NCI-H187 (cell line): ENCODE measurements at places on chromosomes 11 and 22.
A peak's percentile ranks its signal among the peaks of the same experiment; 100 is the strongest.

- DNase-seq: peak; percentile 84
Measured at GRCh38 chr11:35045236-35045820, 93.6 kb upstream of the CD44 start.

DNA sequence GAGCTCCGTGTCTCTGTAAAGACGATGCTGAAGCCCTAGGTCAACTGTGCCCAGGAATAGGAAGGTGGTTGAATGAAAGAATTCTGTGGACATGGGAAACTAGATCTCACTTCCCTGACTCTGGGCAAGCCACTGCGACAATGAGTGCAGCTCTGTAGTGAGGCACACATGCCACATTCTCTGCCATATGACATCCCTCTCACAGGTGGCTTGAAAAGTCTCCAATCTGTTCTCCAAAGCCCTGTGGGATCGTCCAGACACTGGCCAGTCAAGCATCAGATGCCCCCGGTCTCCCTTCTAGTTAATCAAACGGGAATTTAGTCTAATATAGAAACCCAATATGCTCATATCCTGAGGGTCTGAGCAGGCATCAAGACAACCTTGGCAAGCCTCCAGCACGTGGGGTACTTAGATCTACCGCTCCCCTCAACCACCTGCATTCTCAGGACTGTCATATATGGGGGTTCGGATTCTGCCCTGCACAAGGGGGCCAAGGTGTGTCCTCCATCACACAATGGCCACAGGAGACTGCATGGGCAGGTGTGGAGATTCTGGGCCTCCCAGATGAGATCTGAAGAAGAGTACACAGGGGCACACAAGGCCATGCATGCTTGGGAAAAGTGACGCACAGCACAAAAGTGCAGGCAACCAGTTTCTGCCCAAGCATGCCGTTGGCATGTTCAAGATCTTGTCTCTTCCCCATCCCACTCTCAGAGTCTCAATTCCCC lies 11.9 kb downstream of the DKK3 start:
- no peak for DNase-seq

DNA sequence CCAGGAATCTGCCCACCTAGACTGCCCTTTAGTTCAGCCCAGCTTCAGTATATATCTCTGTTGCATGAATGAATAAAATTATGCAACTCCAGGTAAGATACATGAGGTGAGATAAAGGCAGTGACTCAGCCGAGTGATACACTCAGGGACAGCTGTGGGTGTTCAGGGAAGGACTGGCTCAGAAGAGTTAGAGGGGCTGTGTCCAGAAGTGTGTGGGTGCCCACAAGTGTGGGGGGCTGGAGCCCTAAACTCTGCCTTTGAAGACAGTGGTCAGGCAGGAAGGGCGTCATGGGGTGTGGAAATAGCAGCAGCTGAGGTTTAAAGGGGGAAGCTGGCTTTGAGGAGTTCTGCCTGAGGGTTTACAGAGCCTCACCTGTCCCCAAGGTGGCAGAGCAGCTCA lies 8.3 kb downstream of the FTH1 start:
- no peak for DNase-seq

DNA sequence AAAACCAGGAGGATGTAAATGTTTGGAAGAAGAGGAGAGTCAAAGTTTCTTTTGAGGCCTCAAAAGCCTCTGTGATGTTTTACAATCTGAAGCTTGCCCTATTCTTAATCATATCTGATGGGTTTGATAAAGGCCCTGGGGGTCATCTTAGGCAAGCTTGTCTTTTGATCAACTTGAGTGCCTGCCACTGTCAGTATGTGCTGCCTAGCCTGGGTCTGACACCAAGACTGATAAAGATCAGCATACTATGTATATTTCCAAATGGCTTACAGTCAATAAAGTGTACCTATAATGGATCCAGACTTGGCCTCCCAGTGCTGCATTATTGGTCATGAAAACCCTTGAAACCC lies 12.7 kb downstream of the EHF start:
- no peak for DNase-seq

GRCh38 chr11:33941637-33942160 lies 49.8 kb upstream of the LMO2 start:
- no peak for DNase-seq

GRCh38 chr11:105201166-105201565 lies 61.6 kb upstream of the CARD18 start:
- DNase-seq: no peak

GRCh38 chr22:45583504-45583903 lies 80.8 kb downstream of the FBLN1 start:
- DNase-seq: no peak

DNA sequence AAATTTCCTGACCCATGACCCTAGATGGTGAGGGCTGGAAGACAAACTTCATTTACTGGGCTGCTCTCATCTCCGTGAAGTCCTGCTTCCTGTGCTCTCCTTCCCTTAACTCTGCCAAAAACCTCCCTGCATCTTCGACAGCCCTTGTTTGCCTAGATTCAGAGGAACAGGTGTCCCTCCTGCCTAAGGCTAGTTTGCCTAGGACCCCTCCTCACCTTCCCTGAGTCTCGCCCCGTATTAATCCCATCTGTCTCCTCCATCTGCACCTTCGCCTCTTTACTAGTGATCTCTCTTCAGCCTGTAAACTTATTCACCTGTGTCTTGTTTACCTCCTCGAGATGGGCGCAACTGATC lies 33.1 kb downstream of the EIF3F start:
- no peak for DNase-seq

DNA sequence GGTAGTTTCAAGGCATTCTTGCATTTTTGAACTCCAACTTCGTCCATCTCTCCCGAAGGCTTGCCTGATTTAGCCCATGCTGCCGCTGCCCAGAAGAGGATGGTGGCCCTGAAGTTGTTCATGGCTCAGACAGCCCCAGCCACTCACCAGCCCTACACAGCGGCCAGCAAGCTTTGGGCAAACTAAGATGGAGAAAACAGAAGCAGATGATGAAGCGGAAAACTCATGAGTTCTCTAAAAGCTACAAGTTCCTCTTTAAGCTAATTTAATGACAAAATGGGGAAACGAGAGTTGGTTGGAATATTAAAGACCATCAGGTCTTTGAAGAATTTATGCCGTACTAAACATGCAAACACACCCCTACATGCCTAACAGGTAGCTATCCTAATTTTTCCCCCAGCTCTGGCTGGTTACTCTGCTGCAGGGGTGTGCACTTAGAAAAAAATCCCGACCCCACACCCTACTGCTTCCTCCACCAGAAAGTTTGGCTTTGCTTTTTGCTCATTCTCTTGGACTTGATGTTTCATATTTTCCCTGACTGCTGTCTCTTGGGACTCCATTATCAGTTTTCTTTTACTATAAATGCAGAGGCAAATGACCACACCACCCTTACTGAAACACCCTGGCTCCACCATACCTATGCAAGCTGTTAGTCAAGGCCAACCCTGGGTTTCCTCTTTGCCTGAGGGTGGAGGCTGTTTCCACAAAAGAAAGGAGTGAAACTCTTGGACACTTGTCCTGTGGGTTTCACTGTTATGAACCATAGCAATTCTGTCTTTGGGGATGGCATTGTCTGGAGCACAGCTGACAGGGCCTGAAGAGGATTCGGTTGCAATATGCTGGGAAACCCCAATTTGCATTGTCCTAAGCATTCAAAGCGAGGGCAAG lies at the start of gene MPEG1:
MPEG1 (minus strand) TSS at position 184 of the 888 bp plus-strand sequence; CDS start at position 122, 62 bp downstream.
- no peak for DNase-seq

- no peak for DNase-seq
Measured at GRCh38 chr11:62370743-62371440, 33.6 kb downstream of the ASRGL1 start.

DNA sequence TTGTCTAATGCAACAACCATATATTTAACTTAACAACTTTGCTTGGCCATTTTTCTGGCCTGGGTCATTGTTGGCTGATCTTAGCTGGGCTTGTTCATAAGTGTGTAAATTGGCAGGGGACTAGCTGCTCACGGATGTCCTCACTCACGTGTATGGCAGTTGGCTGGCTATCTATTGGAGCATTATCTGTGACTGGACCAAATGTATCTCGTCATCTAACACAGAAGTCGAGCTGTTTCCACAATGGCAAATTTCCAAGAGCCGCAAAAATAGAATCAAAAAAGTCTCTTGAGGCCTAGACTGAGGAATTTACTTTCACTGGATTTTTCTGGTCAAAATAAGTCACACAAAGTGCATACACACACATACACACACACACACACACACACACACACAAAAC lies 893.3 kb downstream of the FAM181B start:
- DNase-seq: no peak

- no peak for DNase-seq
Measured at GRCh38 chr11:7787239-7787638, 9.5 kb downstream of the OR5P2 start.

DNA sequence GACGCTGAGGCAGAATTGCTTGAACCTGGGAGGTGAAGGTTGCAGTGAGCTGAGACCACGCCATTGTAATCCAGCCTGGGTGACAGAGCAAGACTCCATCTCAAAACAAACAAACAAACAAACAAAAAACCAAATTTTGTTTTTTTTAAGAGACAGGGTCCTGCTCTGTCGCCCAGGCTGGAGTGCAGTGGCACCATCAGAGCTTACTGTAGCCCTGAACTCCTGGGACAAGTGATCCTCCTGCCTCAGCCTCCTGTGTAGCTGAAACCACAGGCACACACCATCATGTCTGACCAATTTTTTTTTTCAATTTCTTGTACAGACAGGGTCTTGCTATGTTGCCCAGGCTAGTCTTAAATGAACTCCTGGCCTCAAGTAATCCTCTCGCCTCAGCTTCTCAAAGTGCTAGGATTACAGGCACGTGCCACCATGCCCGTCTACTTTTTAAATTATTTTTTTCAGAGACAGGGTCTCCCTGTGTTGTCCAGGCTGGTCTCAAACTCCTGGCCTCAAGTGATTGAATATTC lies 13.2 kb upstream of the PPM1F start:
- no peak for DNase-seq

DNA sequence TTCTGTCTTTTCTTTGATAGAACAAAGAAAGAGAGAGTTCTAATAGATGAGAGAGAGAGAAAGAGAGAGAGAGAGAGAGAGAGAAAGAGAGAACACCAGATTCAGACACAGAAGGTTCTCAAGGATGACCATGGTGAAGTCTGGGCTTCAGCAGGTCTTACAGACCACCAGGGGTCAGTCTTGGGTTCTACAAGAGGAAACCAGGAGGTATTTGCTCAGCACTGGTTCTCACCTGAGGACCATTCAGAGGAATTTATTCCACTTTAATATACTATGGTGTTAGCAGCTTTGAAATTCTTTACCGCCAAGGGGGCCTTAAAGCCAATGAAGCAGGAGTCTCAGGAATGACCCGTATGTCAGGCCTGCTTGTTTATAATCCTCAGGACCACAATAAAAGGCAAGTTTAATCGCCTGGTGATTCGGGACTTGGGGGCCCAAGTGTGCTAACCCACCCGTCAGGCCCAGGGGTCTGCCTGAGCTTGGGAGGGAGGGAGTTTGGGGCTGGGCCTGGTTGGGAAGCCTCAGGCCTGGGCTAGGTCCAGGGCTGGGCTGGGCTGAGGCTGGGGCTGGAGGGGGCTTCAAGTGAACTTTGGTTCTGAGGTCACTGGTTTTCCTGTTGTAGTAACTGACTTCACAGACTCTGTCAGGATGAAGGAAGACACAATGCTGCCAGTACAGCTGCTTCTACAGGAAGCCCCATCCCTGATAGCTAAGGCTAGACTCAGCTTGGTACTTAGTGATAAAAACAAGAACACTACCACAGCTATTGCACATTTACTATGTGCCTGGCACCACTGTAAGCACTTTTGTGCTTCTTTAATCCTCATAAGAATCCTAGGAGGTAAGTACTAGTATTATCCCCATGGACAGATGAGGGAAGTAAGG lies 179.2 kb upstream of the ZBED5 start:
- DNase-seq: no peak

GRCh38 chr22:48138855-48139254 lies 1376.4 kb downstream of the TBC1D22A start:
- DNase-seq: no peak

DNA sequence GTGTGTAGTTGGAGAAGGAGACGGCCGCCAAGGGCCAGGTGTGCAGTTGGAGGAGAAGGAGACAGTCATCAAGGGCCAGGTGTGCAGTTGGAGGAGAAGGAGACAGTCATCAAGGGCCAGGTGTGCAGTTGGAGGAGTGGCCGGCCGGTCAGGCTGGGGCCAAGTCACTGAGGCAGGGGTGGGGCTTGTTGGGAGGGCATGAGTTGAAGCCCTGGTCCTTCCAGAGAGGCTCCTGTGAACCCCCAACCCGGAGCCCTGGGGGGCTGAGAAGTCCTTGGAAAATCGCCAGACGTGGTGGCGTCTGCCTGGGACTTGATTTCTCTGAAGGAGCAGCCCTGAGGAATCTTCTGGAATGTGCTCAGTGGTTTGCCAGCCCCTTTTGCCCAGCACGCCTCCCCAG lies 1320.5 kb downstream of the BRD1 start:
- DNase-seq: no peak

DNA sequence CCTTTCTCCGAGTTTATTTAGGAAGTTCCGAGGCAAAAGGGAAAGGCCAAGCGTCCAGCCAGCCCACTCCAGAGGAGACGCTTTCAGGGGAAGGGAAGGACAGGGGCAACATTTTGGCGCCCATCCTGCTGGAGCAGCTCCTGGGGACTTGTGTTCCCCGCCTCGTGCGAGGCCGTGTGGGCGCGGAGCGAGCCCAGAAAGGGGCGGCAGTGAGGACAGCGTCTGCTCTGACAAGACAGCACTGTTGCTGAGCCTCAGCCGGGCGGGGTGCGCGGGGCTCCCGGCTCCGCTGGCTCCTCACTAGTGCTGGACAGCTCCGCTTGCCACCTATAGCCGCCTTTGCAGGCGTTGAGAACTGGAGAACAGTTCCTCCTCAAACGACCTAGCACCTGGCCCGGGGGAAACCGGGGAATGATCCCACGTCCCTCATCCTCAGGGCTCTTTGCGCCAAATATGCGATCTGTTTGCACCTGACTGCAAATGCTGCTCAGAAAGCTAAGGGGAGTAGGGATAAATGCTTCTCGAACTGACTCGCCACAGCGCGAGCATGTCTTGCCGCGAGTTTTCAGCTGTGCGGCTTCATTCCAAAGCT lies 722 bp upstream of the GUCY1A2 start:
- DNase-seq: peak; percentile 24

GRCh38 chr11:76789443-76789719 lies 6.2 kb downstream of the TSKU start:
- no peak for DNase-seq

GRCh38 chr11:2612884-2613571 lies 86.8 kb downstream of the KCNQ1OT1 start:
- no peak for DNase-seq

GRCh38 chr11:120086651-120087050 lies 51.3 kb downstream of the TRIM29 start:
- no peak for DNase-seq

GRCh38 chr11:120228794-120229384 lies 11.1 kb upstream of the POU2F3 start:
- no peak for DNase-seq

DNA sequence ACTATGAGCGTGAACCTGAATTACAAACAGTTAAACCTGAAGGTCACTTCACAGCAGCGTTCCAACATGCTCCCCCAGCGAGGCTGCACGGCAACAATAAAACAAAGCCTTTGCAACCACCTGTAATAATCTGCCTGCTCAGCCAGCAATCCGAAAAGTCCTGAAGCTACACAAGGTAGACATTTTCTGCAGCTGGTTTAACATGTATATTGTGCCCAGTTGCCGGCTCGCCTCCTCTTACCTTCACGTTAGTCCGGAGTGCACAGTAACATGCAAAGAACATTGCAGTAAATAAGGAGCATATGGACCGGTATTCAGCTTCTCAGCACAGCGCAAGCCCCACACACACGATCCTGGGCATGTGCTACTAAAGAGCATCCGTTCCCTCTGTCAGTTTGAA lies 704.3 kb downstream of the DLG2 start:
- DNase-seq: no peak
